CD4-positive, alpha-beta memory T cell (primary cell): ENCODE measurements at places on chromosomes 1 and 21. TPM values are rescaled to one million over a fixed set of nuclear protein-coding genes. Genes with fewer than 3 reads are reported as not detected.

GRCh38 chr1:155777582-155777981 lies 79.4 kb downstream of the GON4L start:
- H3K4me3 ChIP-seq = no peak overlapping the region
- peaks cover 33% of the 10 kb centered on the region for H3K36me3 ChIP-seq
- H3K4me1 ChIP-seq = no peaks in the 10 kb centered on the region
- no peak for DNase-seq
- H3K27ac ChIP-seq = no peak overlapping the region

Gene C1orf185
- total RNA-seq = not detected

DNA sequence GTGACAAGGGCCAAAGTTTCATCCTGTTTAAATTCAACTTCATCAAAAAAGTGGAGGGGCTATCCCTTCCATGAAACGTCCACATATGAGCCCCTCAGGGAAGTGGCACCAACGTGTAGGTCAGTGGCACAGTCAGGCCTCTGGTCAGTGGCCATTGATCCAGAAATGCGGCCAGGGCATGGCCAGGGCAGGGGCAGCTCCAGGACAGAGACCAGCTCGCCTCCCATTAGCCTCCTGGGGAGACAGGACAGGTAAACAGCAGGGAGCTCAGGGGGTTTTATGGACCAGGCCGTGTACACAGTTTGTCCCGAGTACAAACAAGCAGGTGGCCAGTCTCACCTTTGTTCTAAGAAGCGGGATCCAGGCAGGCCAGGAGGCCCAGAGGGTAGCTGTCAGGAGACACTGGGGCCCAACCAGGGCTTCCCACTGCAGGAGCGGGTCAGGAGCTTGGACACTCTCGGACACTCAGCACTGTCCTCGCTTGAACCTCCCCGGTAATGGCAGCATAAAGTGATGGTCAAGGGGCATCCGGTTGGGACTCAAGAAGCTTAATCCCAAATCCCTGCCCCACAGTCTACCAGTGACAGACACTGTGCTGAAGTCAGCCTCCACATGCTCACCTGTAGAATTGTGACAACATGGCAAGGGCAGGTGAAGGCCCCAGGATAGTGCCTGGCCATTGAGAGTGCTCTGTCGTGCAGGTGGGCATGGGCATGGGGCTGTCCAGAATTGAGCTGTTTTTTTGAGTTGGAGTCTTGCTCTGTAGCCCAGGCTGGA lies 144.1 kb upstream of the ERRFI1 start:
- H3K27me3 ChIP-seq = no peaks in the 10 kb centered on the region
- H3K4me1 ChIP-seq = peaks cover 41% of the 10 kb centered on the region
- H3K36me3 ChIP-seq = no peaks in the 10 kb centered on the region
- H3K27ac ChIP-seq = peak overlapping the region; percentile 44
- DNase-seq = no peak

DNA sequence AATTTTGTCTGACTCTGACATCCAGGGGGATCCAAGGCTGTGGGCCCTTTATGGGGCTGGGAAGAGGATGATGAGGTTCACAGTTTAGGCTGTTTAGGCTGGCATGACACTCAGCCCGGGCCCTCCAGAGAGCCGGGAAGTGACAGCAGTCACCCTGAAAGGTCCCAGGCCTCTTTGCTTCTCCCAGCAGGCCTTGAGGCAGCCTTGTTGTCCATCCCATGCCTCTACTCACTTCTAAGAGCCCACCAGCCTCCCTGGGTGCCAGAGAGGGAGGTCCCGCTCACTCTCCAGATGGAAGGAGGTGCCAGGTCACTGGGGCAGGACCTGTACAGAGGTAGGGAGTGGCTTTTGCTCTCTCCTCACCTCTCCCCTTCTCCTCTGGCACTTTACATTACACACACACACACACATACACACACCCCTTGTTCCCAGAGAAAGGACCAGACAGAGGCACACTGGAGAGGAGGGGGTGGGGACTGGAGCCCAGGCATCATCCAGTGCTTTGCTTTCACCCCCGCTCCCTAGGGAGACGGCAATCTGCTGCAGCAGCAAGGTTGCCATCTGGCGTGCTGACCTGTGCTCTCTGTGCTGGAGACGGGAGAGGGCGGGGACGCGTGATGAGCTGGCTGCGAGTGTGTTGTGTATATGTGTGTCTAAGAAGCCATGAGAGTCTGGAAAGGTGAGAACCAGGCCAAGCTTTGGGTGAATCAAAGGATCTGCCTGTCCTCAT lies 4.6 kb downstream of the KLHDC8A start:
- H3K36me3 ChIP-seq = no peaks in the 10 kb centered on the region
- H3K27ac ChIP-seq = no peak overlapping the region
- no peaks in the 10 kb centered on the region for H3K27me3 ChIP-seq
- H3K4me3 ChIP-seq = no peak overlapping the region
- DNase-seq = no peak

- DNase-seq = no peak
- no peaks in the 10 kb centered on the region for H3K4me1 ChIP-seq
- no peak overlapping the region for H3K27ac ChIP-seq
- no peaks in the 10 kb centered on the region for H3K36me3 ChIP-seq
Observed at GRCh38 chr1:10612436-10613160, 137.8 kb downstream of the PEX14 start.

DNA sequence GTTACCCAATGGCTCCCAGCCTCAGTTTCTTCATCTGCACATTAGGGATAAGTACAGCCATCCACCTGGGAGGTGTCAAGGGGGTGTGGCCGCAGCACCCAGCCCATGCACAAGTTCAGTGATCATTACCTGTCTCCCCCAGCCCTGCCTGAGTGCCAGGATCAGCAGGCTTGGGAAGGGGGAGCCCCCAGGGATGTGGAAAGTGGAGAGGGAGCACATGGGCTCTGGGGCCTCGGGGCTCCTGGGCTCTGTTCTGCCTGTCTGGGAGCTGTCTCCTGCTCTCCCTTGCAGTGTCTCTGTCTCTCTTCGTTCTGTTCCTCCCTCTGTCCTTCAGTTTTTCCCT lies 10.8 kb upstream of the PADI1 start:
- no peak overlapping the region for H3K4me3 ChIP-seq
- no peak for DNase-seq
- H3K27me3 ChIP-seq = no peaks in the 10 kb centered on the region
- H3K36me3 ChIP-seq = no peaks in the 10 kb centered on the region

Gene CNN3
- total RNA-seq = 3.2 TPM

GRCh38 chr1:208631506-208631905 lies 387.3 kb upstream of the PLXNA2 start:
- no peak for DNase-seq
- no peak overlapping the region for H3K4me3 ChIP-seq
- no peak overlapping the region for H3K27ac ChIP-seq
- H3K36me3 ChIP-seq = no peaks in the 10 kb centered on the region
- no peaks in the 10 kb centered on the region for H3K4me1 ChIP-seq

GRCh38 chr1:204453141-204453772 lies 41.3 kb downstream of the PIK3C2B start:
- no peaks in the 10 kb centered on the region for H3K27me3 ChIP-seq
- H3K27ac ChIP-seq = peak overlapping the region; percentile 76
- peaks cover 48% of the 10 kb centered on the region for H3K4me1 ChIP-seq
- peak; percentile 79 for DNase-seq
- peaks cover 12% of the 10 kb centered on the region for H3K36me3 ChIP-seq

DNA sequence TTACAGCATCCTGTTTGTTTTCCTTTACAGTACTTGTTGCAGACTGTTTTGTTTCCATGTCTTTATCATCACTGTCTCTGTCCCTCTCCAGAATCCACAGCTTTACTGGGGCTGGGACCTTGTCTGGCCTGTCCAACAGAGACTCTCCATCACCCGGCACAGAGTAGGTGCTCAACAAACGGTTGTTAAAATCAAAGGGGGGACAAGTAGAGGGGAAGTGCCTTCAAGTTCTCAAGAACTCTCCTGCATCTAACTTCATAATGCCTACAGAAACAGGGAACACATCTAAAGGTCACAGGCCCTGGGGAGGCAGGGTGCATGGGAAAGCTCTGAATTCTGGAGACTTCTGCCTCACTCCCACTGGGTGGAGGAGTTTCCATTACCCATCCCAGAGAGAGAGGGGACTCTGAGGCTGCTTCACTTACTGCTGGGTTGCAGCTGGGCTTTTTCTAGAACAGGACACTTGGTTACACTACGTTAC lies 2.3 kb upstream of the ECE1 start:
- H3K36me3 ChIP-seq = no peaks in the 10 kb centered on the region
- peak overlapping the region; percentile 79 for H3K4me3 ChIP-seq
- H3K4me1 ChIP-seq = peaks cover 84% of the 10 kb centered on the region
- peak overlapping the region; percentile 99 for H3K27ac ChIP-seq
- no peak for DNase-seq

Gene CRP
- not detected for total RNA-seq

DNA sequence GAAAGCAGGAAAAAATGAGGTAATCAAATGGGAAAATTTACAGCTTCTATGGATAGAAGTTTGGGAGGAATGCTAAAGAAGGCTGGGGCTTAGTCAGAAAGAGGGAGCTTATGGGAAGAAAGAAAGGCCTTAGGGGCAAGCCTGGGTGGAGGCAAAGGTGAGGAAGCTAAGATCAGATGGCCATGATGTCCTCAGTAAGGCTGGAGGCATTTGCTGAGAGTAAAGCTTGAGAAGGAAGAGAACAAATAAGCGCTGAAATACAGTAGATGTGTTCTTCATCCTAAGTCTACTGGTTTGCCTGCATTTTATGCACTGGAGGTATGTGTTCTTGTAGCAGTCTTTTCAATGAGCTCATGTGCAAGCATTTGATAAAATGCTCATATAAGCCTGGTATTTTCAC lies 355.4 kb downstream of the BRINP2 start:
- no peaks in the 10 kb centered on the region for H3K27me3 ChIP-seq
- DNase-seq = no peak
- no peak overlapping the region for H3K27ac ChIP-seq
- H3K36me3 ChIP-seq = no peaks in the 10 kb centered on the region

Gene TDRD10
- not detected for total RNA-seq

DNA sequence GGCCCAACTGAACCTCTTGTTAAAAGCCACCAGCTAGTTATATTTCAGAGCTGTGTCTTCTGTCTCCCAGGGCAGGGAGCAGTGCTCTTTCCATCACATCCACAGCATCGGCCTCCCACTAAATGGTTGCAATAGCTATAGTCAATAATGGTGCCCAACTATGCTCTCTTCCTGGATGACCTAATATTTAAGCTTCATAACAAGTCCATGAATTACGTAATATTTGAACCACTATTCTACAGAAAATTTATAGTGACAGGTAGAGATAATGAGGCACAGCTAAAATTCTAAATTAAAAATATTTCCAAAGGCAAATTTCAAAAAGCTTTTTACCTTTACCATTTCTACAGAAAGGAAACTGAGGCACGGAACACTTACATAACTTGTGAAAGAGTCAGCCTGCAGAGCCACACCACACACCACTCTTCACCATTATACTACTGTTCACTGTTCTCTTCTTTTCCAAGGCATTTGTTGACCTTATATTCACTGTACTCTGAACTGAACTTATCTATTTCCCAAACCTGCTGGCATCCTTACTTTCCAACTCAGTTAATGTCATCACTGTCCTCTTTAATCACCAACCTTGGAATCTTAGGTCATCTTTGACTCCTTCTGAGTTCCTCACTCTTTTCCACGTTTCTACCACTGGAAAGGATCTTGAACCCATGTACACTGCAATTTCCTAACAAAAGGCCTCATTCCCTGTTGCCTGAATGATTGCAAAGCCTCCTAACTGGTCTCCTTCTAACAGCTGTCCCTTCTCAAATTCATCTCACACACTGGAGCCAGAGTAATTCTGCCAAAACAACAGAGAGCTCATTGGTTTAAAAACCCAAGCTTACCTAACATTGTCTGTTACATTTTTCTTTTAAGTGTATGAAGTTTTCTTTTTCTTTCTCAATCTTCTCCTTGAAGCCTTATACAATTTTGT lies 85.5 kb downstream of the DDAH1 start:
- no peaks in the 10 kb centered on the region for H3K36me3 ChIP-seq
- no peaks in the 10 kb centered on the region for H3K27me3 ChIP-seq
- no peak overlapping the region for H3K4me3 ChIP-seq
- no peaks in the 10 kb centered on the region for H3K4me1 ChIP-seq

GRCh38 chr1:230345139-230345885 lies 80.8 kb downstream of the PGBD5 start:
- no peaks in the 10 kb centered on the region for H3K36me3 ChIP-seq
- H3K27me3 ChIP-seq = no peaks in the 10 kb centered on the region
- H3K27ac ChIP-seq = no peak overlapping the region
- no peak for DNase-seq

DNA sequence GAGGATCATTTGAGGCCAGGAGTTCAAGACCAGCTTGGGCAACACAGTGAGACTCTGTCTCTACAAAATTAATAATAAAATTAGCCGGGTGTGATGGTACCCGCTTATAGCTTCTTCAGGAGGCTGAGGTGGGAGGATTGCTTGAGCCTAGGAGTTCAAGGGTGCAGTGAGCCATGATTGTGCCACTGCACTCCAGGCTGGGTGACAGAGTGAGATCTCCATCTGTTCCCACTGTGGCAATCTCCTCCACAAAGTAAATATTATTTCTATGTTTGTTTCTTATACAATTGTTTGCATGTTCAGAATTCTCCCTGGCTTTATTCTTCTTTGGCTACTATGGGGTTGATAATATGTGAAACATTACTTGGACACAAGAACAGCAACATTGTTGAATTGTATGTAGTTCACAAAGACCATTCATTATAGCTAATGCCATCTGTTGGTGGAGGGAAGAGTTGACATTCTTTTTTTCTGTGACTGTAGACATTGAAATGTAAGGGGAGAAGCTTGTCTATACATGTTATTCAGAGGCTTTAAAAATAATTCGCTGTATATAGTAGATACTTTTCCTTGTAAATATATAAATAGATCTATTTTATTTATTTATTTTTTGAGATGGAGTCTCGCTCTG lies 47.8 kb upstream of the SRSF10 start:
- no peaks in the 10 kb centered on the region for H3K4me1 ChIP-seq
- peak; percentile 28 for DNase-seq
- no peaks in the 10 kb centered on the region for H3K36me3 ChIP-seq
- H3K27ac ChIP-seq = no peak overlapping the region
- no peak overlapping the region for H3K4me3 ChIP-seq

- DNase-seq = no peak
- H3K4me1 ChIP-seq = no peaks in the 10 kb centered on the region
- no peaks in the 10 kb centered on the region for H3K27me3 ChIP-seq
- H3K36me3 ChIP-seq = no peaks in the 10 kb centered on the region
Observed at GRCh38 chr1:4596486-4596885, 57.9 kb upstream of the AJAP1 start.

- H3K27me3 ChIP-seq = no peaks in the 10 kb centered on the region
- no peak overlapping the region for H3K27ac ChIP-seq
- no peaks in the 10 kb centered on the region for H3K4me1 ChIP-seq
- no peaks in the 10 kb centered on the region for H3K36me3 ChIP-seq
Observed at GRCh38 chr21:27269644-27270043, 302.8 kb upstream of the ADAMTS5 start.

DNA sequence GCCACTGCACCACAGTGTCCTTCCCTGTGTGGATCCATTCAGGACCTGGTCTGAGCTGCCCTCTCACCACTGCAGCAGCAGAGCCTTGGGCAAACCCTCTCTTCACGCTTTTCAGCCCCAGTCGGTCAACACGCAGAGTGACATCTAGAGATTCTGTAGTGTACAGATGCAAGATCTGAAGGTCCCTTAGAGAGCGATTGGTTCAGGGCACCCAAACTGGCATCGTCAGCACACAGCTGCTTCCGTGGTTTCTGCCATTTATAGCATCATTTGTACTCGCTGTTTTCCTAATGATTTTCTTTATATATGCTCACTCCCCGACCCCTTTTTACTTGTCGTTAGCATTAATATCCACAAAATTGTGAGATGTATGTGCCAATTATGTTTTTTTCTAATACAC lies 1.5 kb upstream of the ASCL5 start:
- H3K4me1 ChIP-seq = no peaks in the 10 kb centered on the region
- no peak overlapping the region for H3K4me3 ChIP-seq
- no peaks in the 10 kb centered on the region for H3K36me3 ChIP-seq
- no peak overlapping the region for H3K27ac ChIP-seq
